Vagina (tissue), 2 donors: ENCODE measurements at places on chromosomes 12 and 14.

DNA sequence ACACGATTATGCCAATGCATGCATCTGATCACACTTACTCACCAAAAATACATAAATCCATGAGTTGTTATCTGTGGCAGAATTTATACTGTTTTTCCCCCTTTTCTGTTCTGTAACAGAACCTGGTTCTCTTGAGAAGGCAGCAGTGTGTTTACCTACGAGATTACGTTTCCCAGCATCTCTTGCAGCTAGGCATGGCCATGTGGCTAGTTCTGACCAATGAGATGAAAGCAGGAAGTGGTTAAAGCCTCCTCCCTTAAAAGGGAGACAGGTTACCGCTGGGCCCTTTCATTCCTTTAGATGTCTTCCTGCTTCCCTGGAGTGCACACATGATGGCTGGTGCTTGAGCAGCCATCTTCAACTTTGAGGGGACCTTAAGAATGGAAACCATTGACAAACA lies 11.7 kb upstream of the ASPG start:
- DNase-seq, result no peak

DNA sequence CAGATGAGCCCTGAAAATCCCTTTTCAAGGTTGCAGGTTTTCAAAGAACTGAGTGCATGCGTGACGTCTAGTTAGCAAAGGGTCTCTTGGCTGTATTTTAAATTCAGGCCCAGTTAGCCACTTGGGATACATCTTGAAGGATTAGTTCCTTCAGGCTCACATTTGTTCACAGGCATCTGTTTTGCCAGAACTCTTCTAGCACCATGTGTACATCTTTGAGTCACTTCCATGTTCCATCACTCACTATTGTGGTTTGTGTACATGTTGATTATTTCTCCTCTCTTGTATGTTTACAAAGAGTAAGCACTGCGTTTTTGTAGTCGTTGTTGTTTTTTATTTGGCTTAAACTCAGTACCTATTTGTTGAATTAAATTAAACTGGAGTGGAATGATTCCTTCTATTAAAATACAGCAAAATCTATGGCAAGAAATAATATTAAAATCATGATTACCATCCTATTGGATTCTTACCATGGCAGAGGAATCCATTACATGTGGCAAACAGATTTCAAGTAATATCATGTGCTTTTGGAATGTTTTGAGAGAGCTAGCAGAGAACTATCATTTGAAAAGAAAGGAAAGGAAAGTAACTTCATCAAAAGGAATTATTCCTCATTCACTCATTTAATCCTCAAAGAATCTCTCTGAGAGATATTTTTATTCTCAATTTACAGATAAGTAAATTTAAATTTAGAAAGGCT lies 438.9 kb upstream of the FAR2 start:
- DNase-seq, result no peak

- DNase-seq, result no peak
Observed at GRCh38 chr14:30180219-30180618, 252.6 kb upstream of the PRKD1 start.

- no peak for DNase-seq
Observed at GRCh38 chr14:25349269-25349668, 299.3 kb upstream of the STXBP6 start.

- no peak for DNase-seq
Observed at GRCh38 chr12:66676241-66676640, 2.6 kb downstream of the GRIP1 start.

GRCh38 chr12:73106896-73107295 lies 834.7 kb downstream of the TRHDE start:
- no peak for DNase-seq

- DNase-seq, result no peak
Observed at GRCh38 chr12:25436206-25437030, 116.7 kb downstream of the LMNTD1 start.

GRCh38 chr12:91606662-91607377 lies 424.2 kb upstream of the DCN start:
- no peak for DNase-seq

DNA sequence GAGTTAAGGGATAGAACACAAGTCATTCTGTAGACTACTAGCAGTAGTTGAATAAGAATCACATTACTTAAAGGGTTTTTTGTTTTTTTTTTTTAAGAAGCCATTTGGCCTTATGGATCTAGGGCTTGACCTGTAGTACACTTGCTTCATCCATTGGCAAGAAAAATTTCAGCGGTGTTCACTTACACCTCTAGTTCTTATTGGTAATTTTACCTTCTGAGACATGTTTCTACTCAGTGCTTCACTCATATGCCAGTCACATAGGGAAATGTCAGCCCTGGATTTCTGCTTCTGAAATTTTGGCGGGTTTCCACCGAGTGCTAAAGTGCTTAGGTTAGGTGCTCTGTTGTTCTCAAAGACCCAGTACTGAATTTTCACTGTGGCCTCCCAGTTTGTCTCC lies 72.9 kb downstream of the FRMD6 start:
- DNase-seq, result no peak

DNA sequence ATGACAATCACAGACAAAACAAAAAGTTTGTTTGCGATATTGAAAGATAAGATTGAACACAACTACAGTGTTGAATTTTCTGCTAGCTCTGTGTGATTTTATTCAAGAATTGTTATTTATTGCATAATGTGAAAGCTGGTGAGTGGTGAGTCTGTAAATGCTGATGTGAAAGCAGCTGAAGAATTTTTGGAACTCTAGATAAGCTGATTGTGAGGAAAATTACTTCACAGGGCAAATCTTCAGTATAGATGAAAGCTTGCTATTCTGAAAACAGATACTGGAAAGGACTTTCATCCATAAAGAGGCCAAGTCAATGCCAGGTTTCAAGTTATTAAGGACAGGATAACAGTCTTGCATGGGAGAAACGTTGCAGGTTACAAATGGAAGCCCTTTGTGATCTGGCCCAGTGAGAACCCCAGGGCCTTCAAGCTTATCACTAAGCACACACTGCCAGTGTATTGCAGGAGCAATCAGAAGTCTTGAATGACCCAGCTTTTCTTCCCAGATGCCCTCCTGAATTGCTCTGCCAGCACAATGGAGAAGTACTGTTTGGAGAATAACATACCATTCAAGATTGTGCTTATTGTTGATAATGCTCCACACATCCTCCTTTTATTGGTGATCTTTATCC lies 153.7 kb downstream of the PCNX1 start:
- DNase-seq, result no peak

DNA sequence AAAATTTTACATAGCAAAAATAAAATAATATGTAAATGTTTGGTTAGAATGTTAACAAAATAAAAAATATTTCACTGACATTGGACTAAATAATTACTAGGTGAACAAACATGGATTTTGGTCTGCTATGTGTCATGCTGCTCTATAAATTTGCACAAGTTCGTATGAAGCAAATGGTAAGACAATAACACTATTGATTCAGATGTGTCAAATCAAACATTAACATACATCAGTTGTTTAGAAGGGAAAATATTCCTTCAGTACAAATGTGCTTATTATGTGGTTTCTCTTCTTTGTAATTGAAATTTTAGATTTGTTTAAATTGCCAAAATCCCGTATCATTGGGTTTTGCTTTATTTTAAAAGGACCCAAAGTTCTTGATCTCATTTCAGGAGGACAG lies 46.9 kb downstream of the PAWR start:
- no peak for DNase-seq

GRCh38 chr12:47277972-47278448 lies 198.3 kb upstream of the AMIGO2 start:
- DNase-seq, result no peak
